CD4-positive, alpha-beta T cell treated with Interleukin-10 for 1 hour (primary cell): ENCODE measurements at places on chromosomes 2 and 18.
A peak's percentile ranks its signal among the peaks of the same experiment; 100 is the strongest.

GRCh38 chr2:56465491-56465890, 281.7 kb downstream of the CCDC85A start:
- no peak for DNase-seq

GRCh38 chr2:108385411-108386071, 7.8 kb downstream of the SULT1C4 start:
- no peak for DNase-seq

GRCh38 chr2:217364224-217364623, 504.4 kb upstream of the TNP1 start:
- DNase-seq = no peak

- no peak for DNase-seq
These were observed 18.4 kb downstream of the MXD1 start for GRCh38 chr2:69933254-69933828.

- no peak for DNase-seq
These were observed 823.4 kb upstream of the ZEB2 start for GRCh38 chr2:145343287-145343686.

DNA sequence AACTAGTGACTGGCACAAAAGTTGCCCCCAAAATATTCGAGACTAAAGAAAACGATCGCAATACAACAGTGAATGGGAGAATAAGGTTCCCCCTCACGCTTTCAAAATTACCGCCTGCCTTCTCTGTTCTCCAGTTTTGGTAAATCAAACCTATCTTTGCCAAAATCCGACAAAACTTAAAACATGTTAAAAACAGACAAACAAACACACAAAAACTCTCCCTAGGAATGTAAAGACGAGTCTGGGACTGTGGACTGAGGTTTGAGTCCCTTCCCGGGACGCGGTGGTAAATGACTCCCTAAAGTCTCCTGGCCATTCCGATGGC, 435 bp upstream of the IMPACT start:
- DNase-seq = no peak

DNA sequence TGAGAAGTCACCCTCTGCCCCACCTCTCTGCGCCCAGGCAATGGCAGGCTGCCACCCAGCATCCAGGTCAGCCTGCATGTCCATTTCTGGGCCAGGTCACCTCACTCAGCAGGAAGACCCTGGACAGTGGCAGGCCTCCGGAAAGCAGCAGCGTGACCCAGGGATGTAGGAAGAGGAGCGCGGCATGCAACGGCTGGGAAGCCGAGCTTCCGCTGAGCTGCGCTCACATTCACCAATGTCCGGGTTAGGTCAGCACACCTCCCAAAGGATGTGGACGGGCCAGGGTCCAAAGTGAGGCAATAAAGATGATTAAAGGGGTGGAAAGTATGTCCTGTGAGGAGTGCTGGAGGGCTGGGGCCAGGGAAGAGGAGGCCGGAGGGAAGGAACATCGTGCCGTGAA, 174.5 kb downstream of the CTIF start:
- no peak for DNase-seq

DNA sequence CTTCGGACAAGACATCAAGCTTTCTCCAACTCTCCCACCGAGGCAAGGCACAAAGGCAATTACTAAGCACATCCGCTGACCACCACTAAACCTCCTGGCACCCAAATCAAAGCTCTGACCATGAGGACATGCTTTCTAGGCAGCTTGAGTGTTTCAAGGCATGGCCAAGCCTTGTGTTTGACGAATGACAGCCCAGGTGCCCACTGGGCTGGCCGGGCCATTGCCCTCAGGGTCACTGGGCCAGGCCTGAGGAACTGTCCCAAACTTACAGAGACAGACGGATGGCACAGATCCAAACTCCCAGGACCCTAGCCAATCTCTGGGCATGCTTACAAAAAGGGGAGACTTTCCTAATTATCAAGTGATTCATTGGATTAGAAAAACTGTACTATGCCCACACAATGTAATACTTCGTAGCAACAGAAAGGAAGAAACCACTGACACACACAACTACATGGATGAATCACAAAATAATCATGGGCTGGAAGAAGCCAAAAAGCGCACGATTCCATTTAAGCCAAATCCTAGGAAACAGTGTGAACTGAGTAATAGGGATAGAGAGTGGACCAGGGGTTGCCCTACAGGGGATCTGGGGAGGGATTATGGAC, 20.2 kb downstream of the CRACDL start:
- no peak for DNase-seq

- no peak for DNase-seq
These were observed 27.3 kb upstream of the TDRD15 start for GRCh38 chr2:21096458-21096857.

DNA sequence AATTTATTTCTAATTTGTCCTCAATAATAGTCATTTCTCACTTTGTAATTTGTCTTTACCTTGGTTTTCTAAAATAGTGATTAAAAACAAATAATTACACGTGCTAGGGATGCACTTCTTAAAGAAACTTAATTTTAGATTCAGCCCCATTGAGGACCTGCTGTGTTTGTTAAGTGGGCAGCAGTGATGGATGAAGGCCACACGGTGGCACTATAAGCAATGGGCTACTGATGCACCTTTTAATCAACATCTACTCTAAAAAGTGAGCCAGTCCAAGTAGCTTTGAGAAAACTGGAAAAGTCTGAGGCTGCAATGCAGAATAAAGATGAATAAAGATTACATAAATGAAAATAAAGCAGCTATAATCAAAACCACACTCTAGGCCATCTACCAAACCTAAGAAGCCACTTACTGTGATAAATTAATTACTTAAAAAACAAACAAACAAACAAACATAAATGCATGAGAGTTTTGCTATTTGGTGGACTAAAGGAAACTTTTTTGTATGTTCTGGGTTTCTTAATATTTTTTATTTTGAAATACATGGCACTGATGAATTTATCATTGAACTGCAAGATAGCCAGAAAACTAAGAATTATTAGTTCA, 89.3 kb downstream of the PDE11A start:
- peak; percentile 10 for DNase-seq

GRCh38 chr2:39375917-39376316, 61.2 kb downstream of the MAP4K3 start:
- no peak for DNase-seq

DNA sequence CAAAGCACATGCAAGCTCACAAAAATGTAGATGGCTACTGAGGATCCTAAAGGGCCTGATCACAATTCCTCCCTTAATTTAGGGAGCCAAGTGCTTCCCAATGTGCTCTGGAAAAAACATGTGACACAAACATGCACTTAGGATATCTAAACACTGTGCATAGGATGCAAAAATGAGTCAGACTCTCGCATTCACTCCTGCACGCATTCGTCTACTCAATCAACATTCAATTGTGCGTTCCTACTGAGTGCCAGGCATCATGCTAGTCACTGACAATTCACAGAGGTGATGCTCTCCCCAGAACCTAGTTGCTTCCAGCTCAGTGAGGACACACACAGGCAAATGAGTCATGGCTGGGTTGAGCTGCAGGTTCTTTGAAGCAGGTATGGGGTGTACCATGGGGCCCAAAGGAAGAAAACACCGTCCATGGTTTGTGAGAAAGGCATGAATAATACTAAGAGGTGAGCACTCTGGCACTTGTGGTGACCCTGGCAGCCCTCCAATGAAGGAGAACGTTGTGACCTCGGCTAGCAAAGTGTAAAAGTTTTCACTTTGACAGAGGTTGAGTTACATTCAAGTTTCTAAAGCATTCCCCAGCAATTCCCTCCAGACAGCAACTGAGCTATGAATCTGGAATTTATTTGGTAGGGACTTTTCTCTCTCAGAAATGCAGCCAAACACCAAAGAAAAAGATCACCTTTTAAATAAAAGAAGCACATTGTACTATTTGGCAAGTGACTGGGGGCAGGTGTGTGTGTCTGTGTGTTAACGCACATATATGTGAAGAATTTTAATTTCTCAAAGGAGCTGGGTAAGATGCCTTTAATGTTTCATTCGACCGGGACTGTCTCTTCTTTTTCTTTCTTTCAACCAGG, 173.3 kb downstream of the ALPK2 start:
- DNase-seq = no peak

- no peak for DNase-seq
These were observed 27.8 kb downstream of the CACNB4 start for GRCh38 chr2:152071092-152071491.

DNA sequence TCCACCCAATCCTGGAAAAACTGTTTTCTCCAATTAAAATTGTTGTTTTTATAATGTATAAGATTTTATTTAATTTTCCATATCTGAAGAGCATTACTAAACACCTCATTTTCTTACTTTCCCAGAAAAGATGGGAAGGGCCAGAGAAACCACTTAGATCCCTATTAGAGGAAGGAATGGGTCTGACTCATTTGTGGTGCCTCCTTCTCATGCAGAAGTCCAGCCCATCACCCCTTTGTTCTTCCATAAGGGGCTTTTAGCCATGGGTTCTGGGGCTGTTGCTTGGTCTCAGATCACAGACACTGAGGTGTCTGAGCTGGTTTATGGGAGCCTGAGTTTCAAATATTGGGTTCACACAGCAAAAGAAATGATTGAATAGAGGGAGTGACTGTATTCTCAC, 152.2 kb downstream of the ESCO1 start:
- no peak for DNase-seq

- DNase-seq = no peak
These were observed 6.7 kb downstream of the ORC4 start for GRCh38 chr2:148013876-148014275.

DNA sequence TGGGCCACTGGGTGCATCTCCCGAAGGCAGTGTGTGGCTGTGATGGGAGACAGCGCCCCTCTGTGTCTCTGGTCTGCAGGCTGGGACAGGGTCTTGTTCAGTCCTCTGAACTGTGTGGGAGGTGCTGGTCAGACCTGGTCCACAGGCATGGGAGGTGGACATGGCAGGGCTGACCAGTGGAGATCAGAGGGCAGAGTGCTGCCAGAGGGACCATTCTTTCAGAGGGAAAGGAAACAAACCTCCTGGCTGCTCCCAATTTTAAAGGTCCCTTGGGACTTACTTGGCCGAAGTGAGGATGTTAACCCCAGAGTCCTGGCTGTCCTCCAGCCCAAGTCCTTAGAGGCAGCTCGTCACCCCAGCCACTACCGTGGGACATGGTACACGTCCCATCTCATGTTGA, 4.0 kb downstream of the CAPN13 start:
- DNase-seq = no peak

GRCh38 chr2:239014458-239015217, 166.8 kb downstream of the TWIST2 start:
- DNase-seq = no peak

GRCh38 chr2:218386505-218387368, 4.7 kb downstream of the SLC11A1 start:
- no peak for DNase-seq

GRCh38 chr18:58091099-58091611, 47.1 kb downstream of the NEDD4L start:
- DNase-seq = no peak

- DNase-seq = no peak
These were observed 716.7 kb downstream of the DCDC2C start for GRCh38 chr2:4420032-4420431.
